ENCODE measurements at places on chromosomes 12 and 14. TPM values are rescaled to one million over a fixed set of nuclear protein-coding genes. Genes with fewer than 3 reads are reported as not detected.

The HOXC9 gene
- total RNA-seq: 5.0 TPM

The LYSET gene
- 11.9 TPM for total RNA-seq

The OTOGL gene
- 0.14 TPM for total RNA-seq

The KRT73 gene
- not detected for total RNA-seq

The CD4 gene
- 0.57 TPM for total RNA-seq

The LRRC9 gene
- total RNA-seq: not detected

The PRDM4 gene
- 33.0 TPM for total RNA-seq

All from placental pericyte (primary cell).